ENCODE measurements at places on chromosomes 1 and 21.

- peak; percentile 65 for DNase-seq
Measured at GRCh38 chr1:31705080-31705866, 1.5 kb upstream of the COL16A1 start.

DNA sequence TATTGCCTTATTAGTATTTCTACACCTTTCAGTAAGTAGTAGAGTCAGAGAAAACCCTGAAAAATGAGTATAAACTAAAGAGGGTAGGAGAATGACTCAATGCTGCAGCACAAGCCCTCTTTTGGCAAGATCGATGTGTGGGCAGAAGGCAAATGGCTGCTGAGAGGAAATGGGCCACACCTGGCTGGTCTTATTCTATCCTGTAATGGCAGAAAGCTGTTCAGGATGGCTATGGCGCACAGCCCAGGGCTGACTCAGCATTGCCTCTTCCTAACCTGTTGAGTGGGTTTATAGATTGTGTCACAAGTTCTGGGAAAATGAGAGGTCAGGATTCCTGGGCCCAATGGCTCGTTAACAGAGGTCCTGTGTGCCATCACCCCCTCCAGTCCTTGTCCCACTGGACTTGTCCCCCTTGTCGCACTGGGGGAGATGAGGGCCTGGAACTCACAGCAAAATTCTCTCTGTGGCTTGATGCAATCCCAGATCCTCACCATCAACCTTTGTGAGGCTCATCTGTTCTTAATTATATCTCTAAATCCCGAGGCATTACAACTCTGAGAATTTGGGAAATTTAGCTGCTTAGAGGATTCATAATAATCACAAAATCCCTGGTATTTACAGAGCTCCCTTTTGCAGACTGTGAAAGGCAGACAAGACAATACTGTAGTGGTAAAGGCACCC, 13.2 kb downstream of the HMGB4 start:
- peak; percentile 87 for DNase-seq

GRCh38 chr1:34113362-34113761, 51.7 kb downstream of the CSMD2 start:
- no peak for DNase-seq

DNA sequence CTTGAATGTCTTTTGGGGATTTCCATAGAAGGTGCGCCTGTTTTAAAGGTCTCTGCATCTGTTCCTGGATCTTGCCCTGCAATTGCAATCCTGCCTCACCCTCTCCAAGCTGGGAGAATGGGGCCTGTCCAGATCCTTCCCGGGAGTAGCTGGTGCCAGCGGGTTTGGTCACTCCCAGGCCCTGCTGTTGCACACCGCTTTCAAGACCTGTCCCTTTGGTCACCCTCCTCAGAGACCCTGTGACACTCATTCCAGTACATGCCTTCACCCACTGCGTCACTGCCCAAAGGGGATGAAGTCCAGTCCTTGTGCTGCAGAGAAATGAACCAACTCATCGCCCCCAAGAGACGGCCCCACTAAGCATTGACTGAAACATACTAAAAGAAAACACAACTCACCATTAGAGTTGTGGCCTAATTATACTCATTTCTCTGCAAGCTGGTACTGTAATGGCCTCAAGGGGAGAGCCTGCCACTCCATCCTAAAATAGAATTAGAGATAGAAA, 1.9 kb upstream of the IRF2BP2 start:
- no peak for DNase-seq

DNA sequence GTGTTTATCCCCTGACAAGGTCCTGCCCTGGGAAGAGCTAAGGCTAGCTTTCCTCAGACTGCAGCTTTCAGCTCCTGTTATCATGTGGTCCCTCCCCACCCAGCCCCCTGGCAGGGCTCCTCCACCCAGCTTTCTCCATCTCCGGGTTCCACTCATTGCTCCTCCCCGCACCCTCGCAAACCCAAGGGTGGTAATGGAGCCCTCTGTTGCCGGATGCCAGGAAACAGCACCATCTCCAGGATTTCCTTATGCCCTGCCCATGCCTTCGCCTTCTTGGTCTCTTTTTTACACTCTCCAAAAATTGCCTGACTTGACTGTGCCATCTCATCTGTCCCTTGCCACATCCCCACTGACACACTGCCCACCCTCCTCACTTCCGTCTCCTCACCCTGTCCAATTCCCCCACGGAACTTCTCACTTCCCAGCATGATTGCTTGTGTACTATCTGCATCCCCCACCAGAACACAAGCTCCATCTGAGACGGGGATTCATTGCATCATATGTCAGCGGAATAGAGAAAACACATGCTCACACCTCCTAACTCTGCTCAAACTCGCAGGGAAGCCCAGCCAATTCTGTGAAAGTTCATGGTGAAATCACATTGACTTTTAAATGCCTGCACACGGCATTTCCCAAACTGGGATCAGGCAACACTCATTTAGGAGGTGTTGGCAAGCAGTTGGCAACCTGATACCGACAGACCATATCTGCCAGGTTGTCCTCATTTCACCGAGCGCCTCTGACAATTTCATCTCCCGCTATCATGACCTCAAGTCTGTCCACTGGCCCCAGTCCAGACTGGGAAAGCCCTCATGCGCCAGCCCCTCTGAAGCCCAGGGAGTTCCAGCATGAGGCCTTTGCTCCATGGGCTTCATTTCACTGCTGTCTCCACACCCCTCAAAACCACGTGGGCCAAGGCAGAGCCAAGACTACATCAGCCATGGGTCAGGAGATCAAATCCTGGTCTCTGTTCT, 201.1 kb downstream of the MATN1 start:
- DNase-seq, result peak; percentile 26

GRCh38 chr1:58727364-58727763, 27.5 kb upstream of the MYSM1 start:
- peak; percentile 99 for DNase-seq

DNA sequence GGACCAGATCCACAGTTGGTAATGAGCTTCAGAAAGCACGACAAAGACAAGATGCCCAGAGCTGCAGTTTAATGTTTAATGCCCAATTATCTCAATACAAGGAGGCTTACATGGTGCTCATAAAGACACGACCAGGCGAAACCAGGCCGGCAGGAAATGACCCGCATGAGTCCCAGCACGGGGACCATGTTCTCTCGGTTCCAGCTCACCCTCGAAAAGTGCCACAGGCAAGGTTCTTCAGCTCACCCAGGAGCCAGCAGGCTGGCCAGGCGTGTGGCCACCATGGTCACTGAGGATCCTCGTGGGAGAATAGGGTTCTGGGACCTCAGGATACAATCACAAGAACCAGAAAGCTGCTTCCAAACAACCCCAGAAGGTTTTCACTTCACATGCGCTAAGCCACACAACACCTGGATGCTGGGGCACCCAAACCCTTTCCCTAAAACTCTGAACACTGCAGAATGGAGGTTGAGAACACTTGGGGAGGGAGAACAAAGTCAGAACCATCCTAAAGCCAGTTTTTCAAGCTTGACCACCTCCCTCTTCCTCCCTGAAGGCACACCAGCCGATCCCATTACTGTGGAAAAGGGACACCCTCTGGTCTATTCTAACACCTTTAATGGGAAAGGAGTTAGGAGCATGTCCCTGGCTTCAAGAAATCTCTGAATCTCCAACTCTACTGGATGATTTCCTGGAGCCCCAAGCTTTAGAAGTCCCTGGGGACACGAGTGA, 22.6 kb upstream of the ASAP3 start:
- no peak for DNase-seq

GRCh38 chr1:233281711-233282581, 13.6 kb downstream of the PCNX2 start:
- DNase-seq, result peak; percentile 52

DNA sequence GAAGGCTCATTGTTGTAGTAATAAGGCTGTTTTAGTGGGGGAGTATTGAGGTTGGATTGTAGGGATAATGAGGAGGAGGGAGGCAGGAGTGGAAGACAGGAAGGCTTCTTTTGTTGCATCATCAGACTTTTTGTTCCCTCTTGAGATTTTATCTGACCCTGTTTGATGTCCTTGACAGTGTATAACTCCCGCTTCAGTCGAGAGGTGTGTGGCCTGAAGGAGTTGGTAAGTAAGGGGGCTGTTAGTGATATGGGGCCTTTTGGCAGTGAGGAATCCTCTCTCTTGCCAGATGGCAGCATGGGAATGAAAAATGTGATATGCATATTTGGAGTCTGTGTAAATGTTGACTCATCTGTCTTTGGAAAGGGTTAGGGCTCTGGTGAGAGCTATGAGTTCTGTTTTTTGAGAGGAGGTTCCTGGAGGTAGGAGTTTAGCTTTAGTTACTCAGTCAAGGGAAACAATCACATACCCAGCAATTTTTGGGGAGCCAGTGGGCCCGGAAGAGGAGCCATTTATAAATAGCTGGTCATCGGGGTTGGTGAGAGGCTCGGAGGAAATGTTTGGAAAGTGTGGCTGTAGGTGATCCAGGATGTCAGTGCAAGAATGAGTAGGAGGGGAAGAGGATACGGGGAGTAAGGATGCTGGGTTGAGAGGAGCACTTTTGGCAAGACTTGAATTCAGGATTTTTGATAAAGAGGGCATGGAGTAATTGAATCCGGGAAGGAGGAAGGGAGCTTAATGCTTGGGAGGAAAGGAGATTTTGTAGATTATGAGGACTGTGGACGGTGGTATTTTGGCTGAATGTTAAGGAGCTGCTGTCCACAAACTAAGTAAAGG, 136.7 kb upstream of the ETV3 start:
- peak; percentile 38 for DNase-seq

GRCh38 chr1:227422581-227422980, 104.3 kb upstream of the CDC42BPA start:
- DNase-seq, result no peak

DNA sequence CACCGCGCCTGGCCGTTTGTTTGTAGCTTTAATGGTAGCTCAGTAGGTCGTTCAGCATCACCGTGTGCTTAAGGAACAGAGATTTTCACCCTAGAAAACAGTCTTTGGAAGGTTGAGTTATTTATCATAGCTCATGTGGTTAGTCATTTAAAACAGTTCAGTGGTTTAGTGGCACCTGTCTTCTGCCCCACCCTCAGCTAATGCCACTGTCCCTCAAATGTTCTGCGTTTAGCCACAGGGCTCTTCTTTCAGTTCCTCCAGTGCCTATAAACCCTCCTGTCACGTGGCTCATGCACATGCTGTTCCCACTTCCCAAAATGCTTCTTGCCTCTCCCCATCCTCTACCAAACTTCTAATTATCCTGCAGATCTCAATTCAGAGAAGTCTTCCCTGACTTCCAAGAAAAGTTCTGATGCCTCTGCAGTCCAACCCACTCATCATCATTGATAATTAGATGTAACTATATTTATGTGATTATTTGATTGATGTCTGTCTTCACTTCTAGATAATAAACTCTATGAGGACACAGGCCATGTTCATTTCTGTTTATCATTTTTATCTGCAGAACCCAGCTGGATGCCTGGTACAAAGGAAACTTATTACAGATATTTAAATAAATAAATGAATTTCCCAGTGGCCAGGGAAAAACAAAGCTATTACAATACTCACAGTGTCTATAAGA, 14.4 kb upstream of the DIPK1A start:
- DNase-seq, result no peak

GRCh38 chr1:19656780-19657466, 7.8 kb upstream of the HTR6 start:
- DNase-seq, result no peak

DNA sequence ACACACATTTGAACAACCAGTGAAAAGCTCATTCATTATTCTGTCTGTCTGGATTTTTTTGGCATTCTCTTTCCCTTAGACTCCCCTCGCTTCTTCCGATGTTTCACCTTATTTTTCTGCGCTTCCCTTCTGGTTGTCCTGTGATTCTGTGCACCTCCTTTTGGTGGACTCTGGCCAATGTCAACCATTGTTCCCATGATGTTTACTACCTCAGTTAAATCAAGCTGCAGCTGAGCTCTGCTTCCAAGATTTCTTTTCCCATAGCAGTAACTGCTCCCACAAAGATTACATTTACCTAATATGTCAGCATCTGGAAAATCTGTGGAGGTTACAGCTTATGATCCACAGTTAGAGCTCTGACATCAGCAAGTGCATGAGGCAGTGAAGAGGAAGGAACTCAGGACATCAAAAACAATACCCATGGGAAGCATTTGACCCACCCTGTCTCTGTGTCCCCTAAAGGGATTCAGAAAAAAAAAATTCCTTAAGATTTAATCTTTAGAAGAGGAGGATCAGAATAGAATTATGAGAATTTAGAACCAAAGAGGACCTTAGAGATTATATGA, 69.9 kb upstream of the ADAMTS5 start:
- DNase-seq, result no peak

GRCh38 chr1:40981691-40982448, 2.4 kb downstream of the CTPS1 start:
- DNase-seq, result no peak

GRCh38 chr1:117646956-117647355, 41.1 kb downstream of the TENT5C start:
- DNase-seq, result no peak
